Kidney (tissue), 22 donors: ENCODE measurements at places on chromosomes 5 and 9. TPM values are rescaled to one million over a fixed set of nuclear protein-coding genes. Genes with fewer than 3 reads are reported as not detected.

- H3K4me3 ChIP-seq: no peak overlapping the region
- H3K36me3 ChIP-seq: no peaks in the 10 kb centered on the region
- no peaks in the 10 kb centered on the region for H3K4me1 ChIP-seq
- no peak overlapping the region for H3K27ac ChIP-seq
Observed at GRCh38 chr9:36598273-36598672, 25.6 kb downstream of the MELK start.

- no peak overlapping the region for H3K27ac ChIP-seq
- no peak overlapping the region for H3K4me3 ChIP-seq
- H3K36me3 ChIP-seq: no peaks in the 10 kb centered on the region
- no peaks in the 10 kb centered on the region for H3K27me3 ChIP-seq
- DNase-seq: peak; percentile 22
Observed at GRCh38 chr5:172670005-172670402, 28.9 kb downstream of the NEURL1B start.

The FAM221B gene
- not detected for polyA plus RNA-seq

- H3K36me3 ChIP-seq: peaks cover 81% of the 10 kb centered on the region
- no peak for DNase-seq
- no peaks in the 10 kb centered on the region for H3K27me3 ChIP-seq
- H3K4me3 ChIP-seq: no peak overlapping the region
Observed at GRCh38 chr9:92242260-92243136, 51.0 kb downstream of the IARS1 start.

DNA sequence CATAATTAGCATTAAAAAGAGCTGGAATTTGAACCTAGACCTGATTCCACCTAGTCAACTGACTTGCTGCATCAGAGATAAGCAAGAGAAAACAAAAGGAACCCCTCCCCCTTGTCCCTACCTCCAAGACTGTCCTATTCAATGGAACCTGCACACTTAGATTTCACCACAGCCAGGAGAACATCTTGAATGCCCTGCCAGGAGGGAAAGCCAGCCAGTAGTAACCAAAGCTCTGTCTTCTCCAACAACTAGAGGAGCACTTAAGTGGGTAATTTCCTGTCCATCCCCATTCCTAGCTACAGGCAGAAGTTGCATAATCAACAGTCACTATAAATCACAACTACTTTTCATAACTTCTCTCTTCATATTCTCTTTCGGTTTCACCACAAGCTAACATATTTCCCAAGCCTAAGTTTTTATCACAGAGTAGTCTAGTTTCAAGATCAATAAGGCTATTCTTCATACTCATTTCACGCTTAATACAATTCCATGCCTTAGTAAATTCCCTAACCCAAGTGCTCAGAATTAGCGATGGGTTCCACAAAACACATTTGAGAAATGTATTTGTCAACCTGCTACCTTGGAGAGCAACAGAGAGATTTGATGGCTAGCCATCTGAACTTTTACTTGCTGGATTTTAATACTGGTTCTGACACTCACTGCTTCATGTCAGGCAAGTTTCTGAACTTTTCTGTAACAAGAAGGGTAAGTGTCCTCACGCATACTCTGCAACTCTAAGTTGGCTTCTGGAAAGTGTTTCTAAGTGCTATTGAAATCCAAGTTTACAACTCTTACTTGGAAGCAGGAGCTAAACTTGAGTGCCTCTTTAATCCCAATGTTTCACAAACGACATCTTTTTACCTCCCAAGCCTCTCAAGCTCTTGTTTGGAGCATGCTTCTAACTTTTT, 2.0 kb downstream of the DENND1A start:
- peaks cover 17% of the 10 kb centered on the region for H3K4me1 ChIP-seq
- no peak for DNase-seq
- no peaks in the 10 kb centered on the region for H3K36me3 ChIP-seq
- no peak overlapping the region for H3K27ac ChIP-seq
- H3K4me3 ChIP-seq: peak overlapping the region; percentile 9

The AK1 gene
- 185 TPM for polyA plus RNA-seq

The TMEM171 gene
- polyA plus RNA-seq: 17.7 TPM

DNA sequence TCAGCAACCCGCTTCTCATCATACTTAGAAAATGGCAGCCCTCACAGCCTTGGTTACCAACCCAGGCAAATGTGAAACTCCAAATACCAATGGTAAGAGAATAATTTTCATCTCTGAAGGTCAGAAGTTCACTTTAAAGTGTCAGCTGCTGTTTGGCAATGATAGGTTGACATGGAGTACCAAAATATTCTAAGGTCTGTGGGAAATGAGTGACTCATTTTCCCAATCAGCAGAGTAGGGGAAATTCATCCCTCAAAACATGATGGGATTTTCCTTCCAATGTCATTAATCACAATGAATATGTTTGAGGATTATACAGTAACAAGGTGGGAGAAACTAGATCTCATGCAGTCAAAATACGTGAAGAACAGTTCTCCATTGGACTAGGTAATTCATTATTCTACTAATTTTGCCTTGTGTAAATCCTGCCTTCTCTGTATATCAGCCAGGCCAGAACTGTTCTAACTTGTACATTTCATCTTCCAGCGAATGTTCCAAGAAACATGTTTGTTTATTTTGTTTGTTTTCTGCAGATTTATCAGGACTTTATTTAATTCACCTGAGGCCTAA, 53.1 kb upstream of the ERBIN start:
- no peaks in the 10 kb centered on the region for H3K36me3 ChIP-seq
- H3K27ac ChIP-seq: no peak overlapping the region
- no peak for DNase-seq
- no peaks in the 10 kb centered on the region for H3K4me1 ChIP-seq

DNA sequence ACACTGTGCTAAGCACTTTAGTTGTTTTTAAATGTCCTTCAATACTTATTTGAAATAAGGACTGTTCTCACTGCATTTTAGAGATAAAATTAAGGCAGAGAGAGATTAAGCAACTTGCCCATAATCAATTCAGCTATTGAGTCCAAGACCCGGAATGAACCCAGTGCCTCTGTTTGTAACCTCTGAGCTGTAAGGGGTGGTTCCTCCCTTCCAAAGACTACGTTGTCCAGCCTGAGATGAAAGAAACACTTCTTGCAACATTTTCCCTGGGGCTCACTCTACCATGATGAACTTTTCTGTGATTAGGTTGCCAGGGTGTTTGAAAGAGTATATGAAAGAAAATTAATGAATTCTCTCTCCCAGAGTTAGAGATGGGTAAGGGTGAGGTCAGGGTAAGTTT, 22.0 kb upstream of the MAP1B start:
- no peaks in the 10 kb centered on the region for H3K36me3 ChIP-seq
- H3K27ac ChIP-seq: no peak overlapping the region
- no peaks in the 10 kb centered on the region for H3K4me1 ChIP-seq
- H3K27me3 ChIP-seq: no peaks in the 10 kb centered on the region
- DNase-seq: no peak
- H3K4me3 ChIP-seq: no peak overlapping the region

GRCh38 chr9:34560599-34561214, 28.8 kb downstream of the CNTFR start:
- H3K27ac ChIP-seq: no peak overlapping the region
- peaks cover 7% of the 10 kb centered on the region for H3K4me1 ChIP-seq
- H3K36me3 ChIP-seq: no peaks in the 10 kb centered on the region
- H3K27me3 ChIP-seq: peaks cover 3% of the 10 kb centered on the region

The CCL27 gene
- not detected for polyA plus RNA-seq

GRCh38 chr9:130498298-130498917, 53.6 kb downstream of the ASS1 start:
- no peaks in the 10 kb centered on the region for H3K4me1 ChIP-seq
- DNase-seq: no peak
- no peak overlapping the region for H3K4me3 ChIP-seq
- no peak overlapping the region for H3K27ac ChIP-seq

The CD274 gene
- 2.0 TPM for polyA plus RNA-seq

DNA sequence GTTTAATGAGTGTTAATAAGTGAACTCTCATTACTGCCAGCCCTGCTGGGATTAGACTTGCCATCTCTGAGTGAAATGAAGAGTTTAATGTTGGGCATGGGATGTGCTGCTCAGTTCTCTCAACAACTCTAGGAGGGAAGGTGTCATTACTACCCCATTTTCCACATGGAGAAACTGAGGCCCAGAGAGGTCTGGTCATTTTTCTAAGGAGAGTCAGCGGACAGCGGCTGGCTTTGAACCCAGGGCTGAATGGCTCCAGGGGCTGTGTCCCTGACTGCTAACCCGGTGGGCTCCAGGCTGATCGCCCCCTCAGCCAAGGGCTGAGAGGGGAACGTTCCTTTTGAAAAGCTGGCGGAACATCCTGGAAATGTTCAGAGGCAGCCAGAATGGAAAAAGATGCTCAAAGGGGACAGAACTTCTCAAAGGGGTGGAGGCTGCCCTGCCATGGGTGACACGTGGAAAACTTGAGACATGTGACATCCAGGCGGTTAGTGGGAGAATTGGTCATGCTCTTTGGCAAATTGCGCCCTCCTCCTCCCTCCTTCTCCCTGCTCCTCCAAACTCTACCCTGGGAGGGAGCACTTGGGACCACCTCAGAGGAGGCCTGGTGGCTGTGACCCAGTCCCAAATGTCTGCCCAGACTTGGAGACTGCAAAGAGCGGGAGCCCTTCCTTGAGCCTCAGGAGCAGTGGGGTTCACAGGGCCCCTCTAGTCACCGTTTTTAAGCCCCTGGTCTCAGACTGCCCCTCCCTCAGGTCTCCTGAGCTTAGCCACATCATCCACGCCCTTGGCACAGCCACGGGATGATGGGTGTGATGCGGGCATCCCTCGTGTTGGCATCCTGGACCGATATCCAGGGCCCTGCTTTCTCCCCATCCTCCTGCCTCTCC, 28.7 kb downstream of the DNM1 start:
- no peaks in the 10 kb centered on the region for H3K4me1 ChIP-seq
- no peaks in the 10 kb centered on the region for H3K36me3 ChIP-seq
- DNase-seq: no peak
- H3K27ac ChIP-seq: no peak overlapping the region
- no peak overlapping the region for H3K4me3 ChIP-seq
- H3K27me3 ChIP-seq: no peaks in the 10 kb centered on the region

GRCh38 chr5:55140908-55141665, 18.9 kb upstream of the GPX8 start:
- H3K4me3 ChIP-seq: no peak overlapping the region
- no peak for DNase-seq
- H3K27ac ChIP-seq: no peak overlapping the region
- H3K4me1 ChIP-seq: no peaks in the 10 kb centered on the region

DNA sequence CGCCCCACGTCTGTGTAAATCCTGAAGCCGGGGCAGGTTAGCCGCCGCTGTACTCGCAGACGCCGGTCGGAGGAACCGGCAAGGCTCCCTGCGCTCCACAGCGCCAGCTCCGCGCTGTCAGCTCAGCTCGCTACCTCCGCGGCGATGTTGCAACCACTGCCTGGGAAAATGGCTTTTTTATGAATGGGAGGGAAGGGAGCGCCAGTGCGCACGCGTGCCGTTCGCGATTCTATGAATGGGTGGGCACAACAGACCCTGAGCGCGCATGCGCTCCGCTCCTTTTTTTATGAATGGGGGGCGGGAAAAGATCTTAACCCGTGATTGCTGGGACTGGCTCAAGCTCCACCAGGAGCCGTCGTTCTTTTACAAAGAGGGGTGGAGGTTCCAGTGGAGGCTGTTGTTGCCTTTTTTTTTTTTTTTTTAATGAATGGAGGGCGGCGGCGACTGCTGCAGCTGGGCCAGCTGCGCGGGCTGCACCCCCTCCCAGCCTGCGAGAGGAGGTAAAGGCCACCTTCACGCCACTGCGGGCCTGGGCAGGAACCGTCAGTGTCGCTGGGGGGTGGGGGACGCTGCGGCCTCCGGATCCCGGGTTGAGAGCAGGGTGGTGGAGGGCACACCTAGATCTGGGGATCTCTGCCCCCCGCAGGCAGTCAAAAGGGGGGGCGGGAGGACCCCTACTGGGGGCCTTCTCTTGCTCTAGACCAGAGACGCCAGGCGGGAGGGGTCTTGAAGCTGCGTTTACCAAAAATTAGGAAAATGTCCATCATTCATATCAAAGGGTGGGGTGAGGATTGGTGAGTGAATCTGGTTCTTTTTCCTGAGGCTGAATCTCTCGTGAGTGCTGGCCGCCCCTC, at the start of gene SPRY4:
Gene SPRY4 (minus strand): TSS at position 151 of the 854 bp plus-strand sequence. CDS start 9,913 bp downstream, outside the sequence.
- no peaks in the 10 kb centered on the region for H3K27me3 ChIP-seq
- peak within 1 kb of the TSS; percentile 78 for H3K4me3 ChIP-seq
- DNase-seq: peak; percentile 99
